ENCODE measurements at places on chromosomes 6 and 20. TPM values are rescaled to one million over a fixed set of nuclear protein-coding genes. Genes with fewer than 3 reads are reported as not detected.

DNA sequence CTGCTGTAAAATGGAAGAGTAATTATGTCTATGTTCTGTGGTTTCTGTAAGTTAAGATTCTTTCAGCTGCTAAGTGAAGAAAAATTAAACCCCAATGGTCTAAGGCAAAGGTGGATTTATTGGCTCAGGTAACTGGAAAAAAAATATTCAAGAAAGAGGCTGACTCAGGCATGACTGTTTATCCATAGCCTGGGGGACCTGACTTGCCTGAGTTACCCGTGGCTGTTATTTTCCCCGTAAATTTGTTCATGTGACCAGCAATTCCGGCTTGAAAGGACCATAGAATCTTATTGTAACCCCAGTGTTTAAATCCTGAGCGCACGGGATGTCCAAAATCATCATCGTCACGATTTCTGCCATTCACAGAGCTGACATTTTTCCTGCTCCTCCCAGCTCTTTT is 32.3 kb upstream of the SULF2 start:
- no peak for DNase-seq

GRCh38 chr20:6265204-6265904 is 142.5 kb upstream of the FERMT1 start:
- DNase-seq, result peak; percentile 4

DNA sequence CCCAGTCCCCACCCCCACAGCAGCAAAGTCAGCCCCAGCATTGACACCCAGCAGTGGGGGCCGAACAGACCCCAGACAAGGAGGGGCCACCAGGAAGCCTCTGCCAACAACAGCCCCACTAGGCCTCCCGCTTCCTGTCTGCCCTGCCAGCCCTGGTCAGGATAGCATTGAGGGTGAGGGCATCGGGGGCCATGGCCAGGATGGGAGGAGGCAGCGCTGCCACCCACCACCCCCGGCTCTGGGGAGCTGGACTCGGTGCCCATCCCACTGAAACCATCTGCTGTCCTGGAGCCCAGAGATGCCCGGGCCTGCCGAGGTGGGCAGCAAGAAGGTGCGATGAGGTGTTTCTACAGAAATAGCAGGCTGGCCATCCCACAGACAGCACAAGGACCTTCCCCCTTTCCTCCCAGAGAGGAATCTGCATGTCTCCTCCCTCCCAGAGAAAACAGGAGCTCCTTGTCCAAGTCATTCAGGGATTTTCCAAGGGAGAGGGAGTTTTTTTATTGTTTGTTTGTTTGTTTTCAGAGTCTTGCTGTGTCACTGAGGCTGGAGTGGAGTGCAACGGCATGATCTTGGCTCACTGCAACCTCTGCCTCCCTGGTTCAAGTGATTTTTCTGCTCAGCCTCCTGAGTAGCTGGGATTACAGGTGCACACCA is 62.1 kb upstream of the BHLHE23 start:
- no peak for DNase-seq

RNF217 gene
- polyA plus RNA-seq, result 18.6 TPM

HLA-DOB gene
- polyA plus RNA-seq, result 0.16 TPM

- no peak for DNase-seq
Measured at GRCh38 chr6:112441607-112442006, 94.5 kb downstream of the RFPL4B start.

- no peak for DNase-seq
Measured at GRCh38 chr6:81944661-81945060, 192.2 kb upstream of the TENT5A start.

RAET1L gene
- not detected for polyA plus RNA-seq

TFAP2C gene
- polyA plus RNA-seq, result 4.4 TPM

CDH26 gene
- 0.17 TPM for polyA plus RNA-seq

UFL1 gene
- 4.5 TPM for polyA plus RNA-seq

DNA sequence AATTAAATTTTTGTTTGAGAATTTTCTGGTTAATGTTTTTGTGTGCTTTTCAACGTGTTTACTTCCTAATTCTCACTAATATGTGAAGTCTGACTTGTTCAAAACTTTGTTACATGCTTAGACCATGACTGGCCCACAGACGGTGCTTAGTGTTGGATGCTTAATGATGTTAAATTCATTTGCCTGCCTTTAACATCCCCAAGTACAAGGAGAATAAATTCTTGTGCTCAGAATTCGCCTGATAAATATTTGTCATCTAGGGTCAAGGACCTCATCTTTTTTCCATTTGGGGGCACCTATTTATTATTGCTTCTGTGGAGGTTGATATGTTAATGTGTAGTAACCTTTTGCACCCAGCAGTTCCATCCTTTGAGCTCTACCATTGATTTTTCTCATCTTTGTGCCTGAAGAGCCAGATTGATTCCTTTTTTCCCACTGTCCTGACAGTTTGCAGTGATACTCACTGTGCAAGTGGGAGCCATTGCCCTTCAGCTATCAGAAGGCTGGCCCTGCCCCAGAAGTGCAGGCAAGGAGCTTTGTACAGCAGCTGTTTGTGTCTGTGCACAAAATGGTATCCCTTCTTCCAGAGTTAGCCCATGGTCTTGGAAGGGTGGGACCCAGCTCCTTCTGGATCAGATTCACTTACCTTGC is 170.8 kb downstream of the PDE7B start:
- DNase-seq, result no peak

BTNL2 gene
- not detected for polyA plus RNA-seq

DNA sequence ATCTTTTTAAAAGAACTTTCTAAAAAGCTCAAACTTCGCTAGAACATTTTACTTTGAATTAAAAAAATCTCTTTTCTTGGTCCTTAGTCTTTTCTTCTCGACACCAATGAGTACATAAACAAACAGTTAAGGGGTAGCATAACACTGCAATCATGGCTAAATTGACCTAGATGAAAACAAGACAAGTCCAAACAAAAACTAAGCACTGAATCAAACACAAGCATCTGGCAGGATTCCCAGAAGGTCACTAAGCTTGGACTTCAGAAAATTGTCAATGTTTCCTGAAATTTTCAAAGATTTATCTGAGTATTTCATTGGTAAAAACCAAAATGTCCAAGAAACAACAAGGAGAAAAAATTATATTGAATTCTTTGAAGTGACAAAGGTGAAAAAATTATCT is 5.0 kb downstream of the COL21A1 start:
- DNase-seq, result no peak
